ENCODE measurements at places on chromosomes 2 and 18.

DNA sequence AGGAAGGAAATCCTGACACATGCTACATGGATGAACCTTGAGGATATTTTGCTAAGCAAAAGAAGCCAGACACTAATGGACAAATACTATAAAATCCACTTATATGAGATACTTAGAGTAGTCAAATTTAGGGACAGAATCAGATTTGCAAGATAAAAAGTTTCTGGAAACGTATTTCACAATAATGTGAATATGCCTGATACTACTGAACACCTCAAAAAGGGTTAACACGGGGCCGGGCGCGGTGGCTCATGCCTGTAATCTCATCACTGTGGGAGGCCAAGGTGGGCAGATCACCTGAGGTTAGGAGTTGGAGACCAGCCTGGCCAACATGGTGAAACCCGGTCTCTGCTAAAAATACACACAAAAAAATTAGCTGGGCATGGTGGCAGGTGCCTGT is 1.7 kb upstream of the RMC1 start:
- DNase-seq: no peak

DNA sequence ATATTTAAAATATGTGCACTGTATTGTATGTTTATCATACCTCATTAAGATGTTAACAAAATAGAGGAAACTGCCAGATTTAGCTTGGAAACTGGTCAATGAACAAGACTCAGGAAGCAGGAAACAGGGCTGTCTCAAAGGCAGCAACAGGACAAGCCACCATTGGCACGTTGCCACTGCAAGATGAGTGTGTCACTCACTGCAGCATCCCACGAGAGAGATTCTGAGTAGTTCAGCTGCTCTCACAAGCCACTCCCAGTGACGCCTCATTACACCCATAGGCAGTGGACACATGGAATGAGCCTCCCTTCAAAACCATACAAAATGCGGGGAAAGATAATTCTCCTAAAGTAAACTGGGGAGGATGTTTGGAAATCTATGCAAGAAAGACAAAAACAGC is 181.9 kb upstream of the DLGAP1 start:
- no peak for DNase-seq

DNA sequence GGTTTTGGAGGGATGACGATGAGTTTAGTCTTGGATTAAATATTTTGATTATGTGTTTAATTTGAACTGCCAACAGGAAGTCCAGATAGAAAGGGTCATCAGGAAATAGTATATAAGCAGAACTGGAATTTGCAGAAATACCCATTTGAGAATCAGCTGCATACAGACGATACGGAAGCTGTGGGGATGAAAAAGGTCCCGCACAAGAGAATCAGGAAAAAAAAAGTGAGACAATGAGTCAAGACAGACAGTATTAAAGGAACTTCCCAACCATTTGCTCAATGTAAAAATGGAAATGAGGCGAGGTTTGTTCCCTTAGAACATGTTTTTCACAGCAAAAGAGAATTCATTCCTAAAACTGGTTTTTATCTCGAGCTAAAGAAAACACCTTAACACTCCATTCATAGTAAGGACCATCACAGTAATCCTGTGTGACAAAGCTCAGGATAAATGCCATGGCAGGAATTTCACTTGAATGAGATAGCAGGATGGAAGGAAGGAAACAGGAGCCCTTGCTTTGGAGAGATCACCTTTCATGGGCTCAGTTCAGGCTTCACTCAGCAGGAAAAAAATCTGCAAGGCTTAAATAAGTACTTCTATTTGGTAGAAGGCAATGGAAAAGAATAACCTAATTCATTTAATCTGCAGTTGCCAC is 29.3 kb downstream of the BCL2 start:
- peak; percentile 51 for DNase-seq

- no peak for DNase-seq
These were observed 485.3 kb downstream of the TGIF1 start for GRCh38 chr18:3935305-3935704.

DNA sequence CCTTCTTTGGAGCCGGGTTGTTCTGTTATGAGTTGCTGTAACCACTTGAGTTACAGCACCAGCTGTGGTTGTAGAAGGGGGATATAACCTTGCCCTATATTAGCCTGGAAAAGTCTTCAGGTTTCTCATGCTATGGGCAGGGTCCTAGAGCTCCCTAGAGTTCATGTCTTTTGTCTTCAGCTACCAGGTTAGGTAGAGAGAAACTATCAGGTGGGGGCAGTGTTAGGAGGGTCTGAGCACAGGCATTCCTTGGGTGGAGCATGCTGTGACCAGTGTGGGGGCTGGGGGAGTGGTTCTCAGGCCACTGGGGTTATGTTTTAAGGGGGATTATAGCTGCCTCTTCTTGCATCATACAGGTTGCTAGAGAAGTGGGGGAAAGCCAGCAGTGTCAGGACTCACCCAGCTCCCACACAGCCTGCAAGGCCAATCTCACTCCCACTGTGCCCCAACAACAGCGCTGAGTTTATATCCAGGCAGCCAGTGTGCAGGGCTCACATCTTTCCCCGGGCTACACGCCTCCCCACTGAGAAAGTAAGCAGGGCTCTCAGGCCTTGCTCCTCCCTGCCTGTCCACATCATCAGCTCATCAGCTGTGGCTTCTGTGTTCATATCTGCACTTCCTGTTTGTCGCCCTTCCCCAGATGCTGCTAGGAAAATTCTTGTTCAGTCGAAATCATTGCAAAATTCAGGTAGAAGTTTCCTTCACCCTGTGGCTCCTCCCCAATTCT is 133.8 kb upstream of the NRXN1 start:
- no peak for DNase-seq

- DNase-seq: peak; percentile 33
These were observed 694 bp downstream of the UNC50 start for GRCh38 chr2:98608962-98609604.

- no peak for DNase-seq
These were observed 42.6 kb downstream of the RTP5 start for GRCh38 chr2:241912021-241912555.

Data from inflammatory macrophage (primary cell).